A549 treated with dexamethasone at 1 μM for 4 hours (cell line): ENCODE measurements at places on chromosomes 5 and 9. TPM values are rescaled to one million over a fixed set of nuclear protein-coding genes. Genes with fewer than 3 reads are reported as not detected.

The MAMDC4 gene
- 1.3 to 4.3 TPM (median 3.4 TPM) in 5 replicates for total RNA-seq

The HNRNPK gene
- 610 to 680 TPM (median 623 TPM) in 5 replicates for total RNA-seq

The SPATA6L gene
- 0.98 to 1.9 TPM (median 1.6 TPM) in 5 replicates for total RNA-seq

The CCL28 gene
- total RNA-seq = 0.08 to 0.16 TPM (median 0.10 TPM) in 5 replicates

The PAEP gene
- 0.14 to 0.45 TPM (median 0.36 TPM) in 5 replicates for total RNA-seq

The PCDHB7 gene
- total RNA-seq = 0.02 TPM in 1 of 5 replicates, not detected in the others

The ZNF454 gene
- total RNA-seq = not detected in 5 replicates

The SYNPO gene
- total RNA-seq = 17.3 to 29.5 TPM (median 26.7 TPM) in 5 replicates

The CDH10 gene
- total RNA-seq = 0.08 to 0.18 TPM (median 0.14 TPM) in 5 replicates

The RPL35 gene
- 2,714 to 3,101 TPM (median 2,797 TPM) in 5 replicates for total RNA-seq

The PCDHA6 gene
- total RNA-seq = 0.03 to 0.13 TPM (median 0.04 TPM) in 5 replicates
